Smooth muscle cell of the pulmonary artery (primary cell): ENCODE measurements at places on chromosomes 13 and 19. TPM values are rescaled to one million over a fixed set of nuclear protein-coding genes. Genes with fewer than 3 reads are reported as not detected.

Gene SRRM5
- total RNA-seq = 0.03 TPM in 1 of 2 replicates, not detected in the other

Gene GJB2
- 0.07 TPM in 2 replicates for total RNA-seq

Gene SLC7A1
- 31.2 and 42.2 TPM in 2 replicates for total RNA-seq

Gene NLRP7
- total RNA-seq = not detected in 2 replicates

Gene ZNF607
- total RNA-seq = 6.5 and 6.8 TPM in 2 replicates

Gene CRB3
- total RNA-seq = 0.17 TPM in 1 of 2 replicates, not detected in the other
